SJSA1 (cell line): ENCODE measurements at places on chromosomes 6 and 20. TPM values are rescaled to one million over a fixed set of nuclear protein-coding genes. Genes with fewer than 3 reads are reported as not detected.

GRCh38 chr6:31407699-31408098, 4.3 kb downstream of the MICA start:
- peaks cover 31% of the 10 kb centered on the region for H3K36me3 ChIP-seq
- DNase-seq: no peak
- H3K4me1 ChIP-seq: peaks cover 30% of the 10 kb centered on the region
- no peaks in the 10 kb centered on the region for H3K27me3 ChIP-seq

PBOV1 gene
- not detected in 2 replicates for total RNA-seq

DNA sequence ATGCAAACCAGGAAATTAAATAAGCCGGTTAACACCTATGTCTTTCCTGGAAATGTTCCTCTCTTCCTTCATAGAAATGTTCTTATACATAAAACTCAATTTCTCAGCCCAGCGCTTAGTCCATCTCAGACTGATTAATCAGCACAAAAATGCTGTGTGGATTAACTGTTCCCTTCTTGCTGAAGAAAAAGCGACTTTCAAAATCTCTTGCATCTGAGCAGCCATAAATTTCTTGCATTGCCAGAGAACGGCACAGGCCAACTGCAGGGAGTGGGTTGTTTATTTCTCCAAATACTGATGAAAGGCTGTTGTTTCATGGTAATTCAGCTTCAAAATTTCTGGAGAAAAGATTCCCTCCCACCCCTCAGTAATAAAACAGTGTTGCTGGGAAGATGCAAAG, 517.6 kb downstream of the BTBD3 start:
- H3K27me3 ChIP-seq: no peaks in the 10 kb centered on the region
- no peak overlapping the region for H3K4me3 ChIP-seq

SIRPB1 gene
- not detected in 2 replicates for total RNA-seq

GRCh38 chr20:39878809-39879208, 810.2 kb downstream of the MAFB start:
- no peak overlapping the region for H3K4me3 ChIP-seq
- DNase-seq: no peak
- H3K27me3 ChIP-seq: no peaks in the 10 kb centered on the region
- no peak overlapping the region for H3K27ac ChIP-seq
- H3K4me1 ChIP-seq: no peaks in the 10 kb centered on the region

CYP39A1 gene
- 1.6 and 2.1 TPM in 2 replicates for total RNA-seq

GRCh38 chr6:168834042-168834587, 393.1 kb downstream of the SMOC2 start:
- H3K36me3 ChIP-seq: no peaks in the 10 kb centered on the region
- no peak overlapping the region for H3K27ac ChIP-seq
- H3K4me3 ChIP-seq: no peak overlapping the region
- DNase-seq: no peak
- no peaks in the 10 kb centered on the region for H3K27me3 ChIP-seq

GRCh38 chr20:48600470-48600945, 227.3 kb downstream of the PREX1 start:
- peaks cover 35% of the 10 kb centered on the region for H3K27me3 ChIP-seq
- H3K27ac ChIP-seq: no peak overlapping the region
- H3K36me3 ChIP-seq: no peaks in the 10 kb centered on the region

DNA sequence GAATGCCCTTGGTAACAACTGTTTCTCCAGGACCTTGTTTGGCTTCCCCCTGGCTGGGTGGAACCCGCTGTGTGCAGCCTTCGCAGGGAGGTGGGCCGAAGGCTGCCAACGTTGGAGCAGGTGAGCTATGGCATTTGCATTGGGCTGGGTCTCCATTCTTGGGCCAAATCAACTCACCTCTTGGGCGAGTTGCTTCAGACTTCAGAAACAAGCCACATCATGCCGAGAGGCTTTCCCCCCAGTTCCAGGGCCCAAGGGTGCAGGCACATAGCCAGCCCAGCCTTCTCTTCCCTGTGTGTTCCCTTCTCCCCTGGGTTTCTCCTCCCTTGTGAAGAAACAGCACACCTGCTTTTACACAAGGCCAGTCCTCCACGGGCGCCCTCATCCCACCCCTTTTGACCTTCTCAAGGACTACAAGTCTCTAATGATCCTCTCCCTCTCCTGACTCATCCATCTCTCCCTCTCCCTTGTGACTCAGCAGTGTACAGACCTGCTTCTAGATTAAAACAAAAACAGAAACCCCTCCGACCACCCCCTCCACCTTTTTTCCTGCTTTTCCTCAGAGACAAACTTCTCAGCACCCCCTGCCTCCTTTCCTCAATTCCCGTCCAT, 41.6 kb downstream of the FAM209B start:
- no peaks in the 10 kb centered on the region for H3K27me3 ChIP-seq
- H3K27ac ChIP-seq: no peak overlapping the region
- H3K4me1 ChIP-seq: no peaks in the 10 kb centered on the region
- no peak for DNase-seq

GRCh38 chr20:21190869-21191268, 65.0 kb downstream of the KIZ start:
- DNase-seq: no peak
- no peaks in the 10 kb centered on the region for H3K36me3 ChIP-seq
- H3K4me1 ChIP-seq: peaks cover 18% of the 10 kb centered on the region
- no peak overlapping the region for H3K27ac ChIP-seq
- no peaks in the 10 kb centered on the region for H3K27me3 ChIP-seq

GRCh38 chr6:30019819-30020218, 41.2 kb upstream of the POLR1H start:
- no peak overlapping the region for H3K27ac ChIP-seq
- H3K27me3 ChIP-seq: no peaks in the 10 kb centered on the region
- DNase-seq: no peak
- no peak overlapping the region for H3K4me3 ChIP-seq
- no peaks in the 10 kb centered on the region for H3K36me3 ChIP-seq
- H3K4me1 ChIP-seq: no peaks in the 10 kb centered on the region

DNA sequence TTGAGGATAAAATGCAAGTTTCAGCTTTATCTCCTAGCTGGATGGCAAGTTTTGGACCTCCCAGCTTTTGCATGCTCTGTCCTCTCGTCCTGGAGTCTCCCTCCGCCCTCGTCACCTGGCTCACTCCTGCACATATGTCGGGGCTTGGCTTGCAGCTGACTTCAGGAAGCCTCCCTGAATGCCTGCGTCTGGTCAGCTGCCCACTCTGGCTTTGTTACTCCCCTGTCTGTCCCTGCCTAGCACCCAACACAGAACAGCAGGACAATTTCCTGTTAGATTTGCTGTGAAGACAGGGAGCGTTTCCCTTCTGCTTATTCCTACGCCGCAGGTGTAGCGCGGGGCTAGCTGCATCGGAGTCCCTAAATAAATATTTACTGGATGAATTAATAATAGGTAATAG, 5.4 kb downstream of the JPH2 start:
- H3K36me3 ChIP-seq: peaks cover 8% of the 10 kb centered on the region
- H3K27me3 ChIP-seq: no peaks in the 10 kb centered on the region
- H3K4me1 ChIP-seq: peaks cover 33% of the 10 kb centered on the region
- H3K4me3 ChIP-seq: no peak overlapping the region
- no peak overlapping the region for H3K27ac ChIP-seq
- no peak for DNase-seq

DNA sequence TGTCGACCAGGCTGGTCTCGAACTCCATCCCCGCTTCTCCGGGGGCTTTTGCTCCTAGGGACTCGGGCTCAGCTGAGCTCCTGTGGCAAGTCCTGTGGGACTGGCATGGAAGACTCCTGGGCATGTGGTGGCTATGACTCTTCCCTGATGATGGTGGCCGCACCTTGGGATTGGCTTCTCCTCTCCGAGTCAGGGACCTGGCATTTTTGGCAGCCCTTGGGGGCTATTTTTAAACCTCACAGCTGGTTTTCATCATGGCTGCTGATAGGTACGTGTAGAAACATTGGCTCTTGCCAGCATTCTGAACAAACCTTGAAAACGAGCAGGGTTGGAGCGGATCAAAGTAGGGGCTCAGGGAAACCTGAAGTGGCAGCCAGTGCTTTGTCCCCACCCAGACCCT, 54.1 kb downstream of the RBM38 start:
- H3K4me1 ChIP-seq: peaks cover 9% of the 10 kb centered on the region; the same call in 1 of the 2 replicates
- H3K27me3 ChIP-seq: no peaks in the 10 kb centered on the region
- no peak overlapping the region for H3K4me3 ChIP-seq
- no peak overlapping the region for H3K27ac ChIP-seq
- H3K36me3 ChIP-seq: no peaks in the 10 kb centered on the region
- DNase-seq: no peak

DNA sequence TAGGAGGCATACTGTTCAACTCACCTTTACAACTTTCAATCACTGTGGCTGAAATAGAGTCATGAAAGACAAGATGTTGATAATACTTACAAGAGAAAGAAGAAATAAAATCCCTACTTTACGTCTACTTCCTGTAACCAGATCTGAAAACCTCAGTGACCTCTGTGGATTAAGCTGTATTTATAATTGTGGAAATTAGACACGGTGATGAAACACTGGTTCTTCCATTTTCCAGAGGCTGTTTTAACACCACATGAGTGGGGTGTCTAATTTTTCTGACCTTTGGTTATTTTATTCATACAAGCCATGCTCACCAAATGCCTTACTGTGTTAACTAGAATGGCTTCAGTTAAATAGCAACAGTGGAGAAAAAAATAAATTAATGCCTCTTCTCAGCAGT, 58.5 kb upstream of the HIVEP1 start:
- no peak for DNase-seq
- no peak overlapping the region for H3K27ac ChIP-seq
- H3K27me3 ChIP-seq: no peaks in the 10 kb centered on the region
- H3K4me1 ChIP-seq: no peaks in the 10 kb centered on the region
- no peak overlapping the region for H3K4me3 ChIP-seq

DNA sequence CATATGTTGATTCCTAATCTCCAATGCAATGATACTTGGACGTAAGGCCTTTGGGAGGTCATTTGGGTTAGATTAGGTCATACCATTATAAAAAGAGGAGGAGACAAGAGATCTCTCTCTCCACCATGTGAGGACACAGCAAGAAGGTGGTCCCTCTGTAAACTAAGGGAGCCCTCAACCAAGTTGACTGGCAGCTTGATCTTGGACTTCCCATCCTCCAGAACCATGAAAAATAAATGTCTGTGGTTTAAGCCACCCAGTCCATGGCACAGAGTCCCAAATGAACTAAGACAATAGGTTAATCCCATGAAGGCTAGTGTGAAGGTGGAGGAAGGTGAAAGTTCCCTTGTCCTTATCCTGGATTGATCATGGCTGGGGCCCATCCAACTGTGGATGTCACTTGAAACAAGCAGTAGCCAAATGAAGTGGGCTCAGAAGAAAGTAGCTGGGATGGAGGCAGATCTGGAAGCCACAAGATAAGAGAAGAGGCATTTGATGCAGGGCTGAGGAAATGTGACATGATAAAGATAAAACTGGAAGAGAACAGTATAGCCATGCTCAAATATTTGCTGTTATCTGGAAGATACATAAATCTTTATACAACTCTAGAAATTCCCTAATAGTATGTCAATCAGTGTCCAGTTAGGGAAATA, 99.9 kb downstream of the BANF2 start:
- no peak overlapping the region for H3K4me3 ChIP-seq
- H3K36me3 ChIP-seq: no peaks in the 10 kb centered on the region
- no peaks in the 10 kb centered on the region for H3K27me3 ChIP-seq
- no peak for DNase-seq
- H3K4me1 ChIP-seq: peaks cover 26% of the 10 kb centered on the region

- H3K4me1 ChIP-seq: peaks cover 6% of the 10 kb centered on the region; the same call in 1 of the 2 replicates
- peak; percentile 56 for DNase-seq
- H3K27ac ChIP-seq: no peak overlapping the region
- no peaks in the 10 kb centered on the region for H3K27me3 ChIP-seq
- H3K36me3 ChIP-seq: no peaks in the 10 kb centered on the region
Observed at GRCh38 chr20:47196091-47197081, 160.1 kb downstream of the ZMYND8 start.

GRCh38 chr20:53718142-53719021, 124.7 kb upstream of the ZNF217 start:
- H3K36me3 ChIP-seq: no peaks in the 10 kb centered on the region
- DNase-seq: no peak
- no peaks in the 10 kb centered on the region for H3K27me3 ChIP-seq
- H3K4me3 ChIP-seq: no peak overlapping the region
- peaks cover 9% of the 10 kb centered on the region for H3K4me1 ChIP-seq

GRCh38 chr6:14665827-14666724, 548.5 kb downstream of the CD83 start:
- H3K4me3 ChIP-seq: no peak overlapping the region
- DNase-seq: peak; percentile 13
- no peak overlapping the region for H3K27ac ChIP-seq
- peaks cover 17% of the 10 kb centered on the region for H3K4me1 ChIP-seq
- H3K36me3 ChIP-seq: no peaks in the 10 kb centered on the region

DNA sequence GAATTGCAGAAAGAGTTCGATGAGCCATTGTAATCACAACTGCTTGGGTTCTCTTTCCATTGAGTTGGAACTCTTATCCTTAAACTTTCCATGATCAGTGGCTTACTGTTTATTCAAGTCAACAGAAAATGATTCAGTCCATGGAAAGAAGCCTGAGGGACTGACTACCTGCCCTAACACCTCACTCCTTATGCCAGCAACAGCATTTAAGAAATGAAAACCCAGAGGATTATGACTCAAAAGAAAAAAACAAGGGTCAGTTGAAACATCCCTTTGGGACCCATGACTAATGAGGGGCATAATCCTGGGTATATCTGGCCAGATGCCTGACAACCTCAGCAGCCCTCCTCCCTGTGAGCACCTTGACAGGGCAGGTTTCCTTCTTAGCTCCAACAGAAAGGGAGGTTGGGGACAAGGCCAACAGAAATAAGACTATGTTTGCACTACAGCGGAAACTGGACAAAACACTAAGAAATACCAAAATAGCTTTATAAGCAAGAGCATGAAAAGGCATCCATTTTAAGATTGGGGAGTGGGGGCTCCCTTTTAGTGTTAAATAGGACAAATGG, 106.7 kb downstream of the MAP3K5 start:
- H3K4me3 ChIP-seq: no peak overlapping the region
- no peaks in the 10 kb centered on the region for H3K4me1 ChIP-seq

GRCh38 chr6:53671111-53671510, 5.6 kb upstream of the KLHL31 start:
- peaks cover 38% of the 10 kb centered on the region for H3K4me1 ChIP-seq
- DNase-seq: no peak
- H3K36me3 ChIP-seq: no peaks in the 10 kb centered on the region
- H3K27ac ChIP-seq: peak overlapping the region; percentile 52
- no peaks in the 10 kb centered on the region for H3K27me3 ChIP-seq
- H3K4me3 ChIP-seq: no peak overlapping the region

DNA sequence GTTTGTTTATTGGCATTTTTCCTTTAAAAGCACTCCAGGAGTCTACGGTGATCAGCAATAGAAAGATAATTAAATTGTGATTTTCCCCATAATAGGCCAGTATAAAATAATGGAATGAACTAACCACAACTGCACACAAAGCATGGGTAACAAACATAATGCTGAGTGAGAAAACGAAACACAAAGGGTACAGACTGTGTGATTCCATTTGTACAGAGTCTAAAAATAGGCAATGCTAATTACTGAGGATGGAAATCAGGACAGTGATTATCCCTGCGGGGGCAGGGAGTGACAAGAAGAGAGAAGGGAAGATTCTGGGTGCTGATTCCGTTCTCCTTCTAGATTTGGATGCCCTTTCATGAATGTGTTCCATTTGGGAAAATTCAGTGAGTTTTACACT, 478.1 kb downstream of the PREX1 start:
- no peak overlapping the region for H3K4me3 ChIP-seq
- DNase-seq: no peak
- H3K36me3 ChIP-seq: no peaks in the 10 kb centered on the region
- no peak overlapping the region for H3K27ac ChIP-seq
